ENCODE measurements at places on chromosomes 16 and 17.

DNA sequence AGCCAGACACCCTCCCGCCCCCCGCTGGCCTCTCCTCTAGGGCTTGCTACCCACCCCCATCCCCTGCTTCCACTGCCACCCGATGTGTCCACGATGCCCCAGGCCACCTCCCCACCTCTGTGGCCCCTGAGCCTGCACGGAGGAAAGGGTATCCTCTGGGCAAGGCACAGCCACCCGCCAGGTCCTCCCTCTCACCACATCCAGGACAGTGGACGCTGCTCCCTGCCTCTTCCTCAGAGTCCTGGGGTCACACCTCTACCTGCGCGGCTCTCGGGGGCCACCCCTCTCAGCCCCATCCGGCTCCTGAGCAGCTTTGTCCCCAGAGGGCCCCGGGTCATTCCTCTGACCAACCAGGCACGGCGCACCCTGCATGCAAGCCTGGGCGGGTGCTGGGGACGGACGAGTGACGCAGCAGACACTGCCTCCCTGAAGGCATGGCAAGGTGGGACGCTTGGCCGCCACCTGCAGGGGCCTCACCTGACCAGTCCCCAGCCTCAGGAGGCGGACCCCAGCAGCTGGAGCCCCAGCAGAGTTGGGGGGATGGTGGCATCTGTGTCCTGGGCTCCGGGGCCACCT is 24.8 kb downstream of the FLYWCH1 start:
- no peak for DNase-seq

DNA sequence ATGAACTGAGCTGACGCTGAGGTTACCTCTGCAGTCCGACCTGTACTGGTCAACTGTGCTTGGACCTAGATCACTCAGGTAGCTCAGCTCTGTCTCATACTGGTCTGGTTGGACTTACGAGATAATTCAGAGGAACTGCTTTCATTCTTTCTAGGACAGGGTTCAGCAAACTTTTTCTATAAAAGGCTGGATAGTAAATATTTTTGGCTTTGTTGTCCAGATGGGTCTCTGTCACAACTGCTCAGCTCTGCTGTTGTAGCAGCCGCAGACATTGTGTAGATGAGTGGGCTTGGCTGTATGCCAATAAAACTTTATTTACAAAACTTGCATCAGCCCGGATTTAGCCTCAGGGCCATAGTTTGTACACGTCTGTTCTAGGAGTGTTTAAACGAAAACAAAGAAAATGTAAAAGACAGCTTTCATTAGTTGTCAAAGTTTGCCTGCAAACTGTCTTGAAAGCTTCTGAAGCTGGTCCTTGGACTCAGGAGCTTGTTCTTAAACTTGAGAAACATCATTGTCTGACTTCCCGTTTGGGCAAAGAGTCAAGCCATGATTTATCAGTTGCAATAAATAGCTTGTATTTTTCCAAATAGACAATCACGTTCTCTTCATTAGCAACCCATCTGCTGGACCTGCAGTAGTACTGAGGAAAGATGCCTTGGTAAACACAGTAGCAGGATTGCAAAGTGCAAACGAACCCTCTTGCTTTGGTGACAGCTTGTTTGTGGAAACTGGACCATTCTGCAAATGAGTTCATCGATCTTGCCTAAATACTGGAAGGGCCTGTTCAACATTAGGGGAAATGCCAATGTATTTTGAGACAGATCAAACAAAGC is 253.4 kb downstream of the SNX29 start:
- DNase-seq = no peak

- no peak for DNase-seq
These were observed 17.8 kb downstream of the LUC7L3 start for GRCh38 chr17:50737118-50737698.

DNA sequence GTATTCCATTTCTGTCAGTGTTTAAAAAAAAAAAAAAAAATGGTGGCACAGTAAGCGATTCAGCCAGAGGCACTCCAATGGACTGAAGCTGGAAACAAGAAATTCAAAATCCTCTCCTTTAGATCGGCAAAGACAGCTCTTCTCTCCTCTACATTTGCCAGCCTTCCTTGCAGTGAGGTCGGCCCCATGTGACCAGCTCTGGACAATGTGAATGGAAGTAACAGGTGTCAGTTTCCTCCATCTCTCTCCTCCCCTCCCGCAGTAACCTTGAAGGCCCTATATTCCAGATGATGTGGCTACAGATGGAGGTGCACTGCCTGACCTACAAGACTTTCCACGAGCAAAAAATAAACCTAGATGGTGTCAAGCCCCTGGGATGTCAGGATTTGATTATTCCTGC is 15.0 kb downstream of the CUEDC1 start:
- no peak for DNase-seq

- DNase-seq = no peak
These were observed 10.3 kb downstream of the ANKRD13B start for GRCh38 chr17:29603109-29603674.

DNA sequence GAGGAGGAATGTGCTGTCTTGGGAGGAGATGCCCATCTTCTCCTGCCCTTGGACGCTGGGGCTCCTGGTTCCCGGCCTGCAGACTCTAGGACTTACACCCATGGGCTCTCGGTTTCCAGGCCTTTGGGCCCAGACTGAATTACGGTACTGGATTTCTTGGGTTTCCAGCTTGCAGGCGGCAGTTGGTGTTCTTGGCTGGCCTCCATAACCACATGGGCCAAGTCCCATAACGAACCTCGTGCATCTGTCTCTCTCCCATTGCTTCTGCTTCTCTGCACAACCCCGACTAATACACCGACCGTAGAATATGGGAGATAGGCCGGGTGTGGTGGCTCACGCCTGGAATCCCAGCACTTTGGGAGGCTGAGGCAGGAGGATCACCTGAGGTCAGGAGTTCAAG is 162.6 kb downstream of the SDK2 start:
- no peak for DNase-seq

GRCh38 chr17:34675143-34675542 is 95.8 kb downstream of the TMEM132E start:
- no peak for DNase-seq

DNA sequence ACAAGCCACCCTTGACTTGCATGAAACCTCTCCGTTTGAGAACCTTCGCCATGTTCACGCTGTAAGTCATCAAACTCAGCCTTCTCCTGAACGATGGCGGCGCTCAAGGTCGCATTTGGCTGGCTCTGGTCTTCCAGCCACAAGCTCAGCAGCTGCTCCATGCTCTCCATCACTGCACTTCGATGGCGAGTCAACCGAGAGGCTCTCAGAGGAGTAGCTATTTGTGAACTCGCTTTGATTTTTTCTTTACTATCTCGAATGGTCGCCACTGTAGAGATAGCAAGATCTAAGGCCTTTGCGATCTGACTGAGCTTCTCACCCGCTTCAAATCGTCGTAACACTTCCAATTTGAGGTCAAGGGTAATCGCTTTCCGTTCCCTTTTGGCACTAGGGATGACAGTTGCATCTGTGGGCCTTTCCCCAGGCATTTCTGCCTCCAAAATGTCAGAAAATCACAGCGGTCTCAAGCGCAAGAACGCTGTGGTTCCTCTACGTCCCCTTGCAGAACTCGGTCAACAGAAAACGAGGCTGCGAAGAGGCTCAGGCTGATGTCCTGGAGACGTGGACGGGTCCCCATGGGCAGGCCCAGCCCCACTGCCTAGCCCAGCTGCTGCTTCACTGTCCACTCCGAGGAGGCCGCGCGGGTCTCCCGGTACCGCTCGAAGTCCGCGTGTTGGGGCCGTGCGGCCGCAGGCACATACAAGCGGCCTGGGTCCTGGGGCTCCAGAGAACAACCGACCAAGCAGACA is 23.1 kb downstream of the DEF8 start:
- no peak for DNase-seq

- no peak for DNase-seq
These were observed 48.6 kb downstream of the ABCA8 start for GRCh38 chr17:68906638-68907037.

DNA sequence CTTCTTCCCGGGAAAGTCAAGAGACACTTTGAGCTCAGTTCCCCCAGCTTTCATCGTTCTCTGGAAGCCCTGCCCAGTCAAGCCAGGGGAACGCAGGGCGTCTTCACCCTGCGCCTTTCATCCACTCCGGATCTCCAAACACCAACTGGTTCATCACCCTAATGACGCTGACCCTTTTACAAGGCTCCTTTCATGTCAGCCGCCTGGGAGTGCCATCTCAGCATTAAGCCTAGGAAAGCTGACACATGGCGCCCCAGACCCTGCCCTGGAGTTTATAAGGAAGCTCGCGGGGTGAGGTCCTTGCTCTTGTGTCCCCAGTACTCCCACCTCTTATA is 594 bp upstream of the DNAJC7 start:
- DNase-seq = no peak

- no peak for DNase-seq
These were observed 5.6 kb downstream of the CIAO3 start for GRCh38 chr16:734981-735881.

- no peak for DNase-seq
These were observed 21.9 kb upstream of the CDH5 start for GRCh38 chr16:66344533-66345145.

DNA sequence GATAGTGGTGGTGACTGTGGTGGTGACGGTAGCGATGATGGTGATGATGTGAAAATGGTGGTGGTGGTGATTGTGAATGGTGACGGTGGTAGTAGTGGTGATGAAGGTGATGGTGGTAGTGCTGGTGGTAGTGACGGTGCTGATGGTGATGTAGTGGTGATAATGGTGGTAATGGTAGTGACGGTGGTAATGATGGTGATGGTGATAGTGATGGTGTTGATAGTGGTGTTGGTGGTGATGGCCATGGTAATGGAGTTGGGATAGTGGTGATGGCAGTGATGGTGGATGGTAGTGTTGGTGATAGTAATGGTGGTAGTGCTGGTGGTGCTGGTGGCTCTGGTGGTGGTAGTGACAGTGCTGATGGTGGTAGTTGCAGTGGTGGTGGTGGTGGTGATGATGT is 14.7 kb upstream of the RBFOX1 start:
- DNase-seq = no peak

GRCh38 chr16:57115514-57116182 is 23.3 kb downstream of the CPNE2 start:
- DNase-seq = no peak
